Upper lobe of left lung (tissue), 6 donors: ENCODE measurements at places on chromosomes 1 and 21. TPM values are rescaled to one million over a fixed set of nuclear protein-coding genes. Genes with fewer than 3 reads are reported as not detected.

LIN28A gene
- not detected for total RNA-seq

DNM3 gene
- total RNA-seq = 7.1 TPM

FLG2 gene
- not detected for total RNA-seq

PTPN7 gene
- total RNA-seq = 4.6 TPM

KLHDC9 gene
- 12.3 TPM for total RNA-seq

DNA sequence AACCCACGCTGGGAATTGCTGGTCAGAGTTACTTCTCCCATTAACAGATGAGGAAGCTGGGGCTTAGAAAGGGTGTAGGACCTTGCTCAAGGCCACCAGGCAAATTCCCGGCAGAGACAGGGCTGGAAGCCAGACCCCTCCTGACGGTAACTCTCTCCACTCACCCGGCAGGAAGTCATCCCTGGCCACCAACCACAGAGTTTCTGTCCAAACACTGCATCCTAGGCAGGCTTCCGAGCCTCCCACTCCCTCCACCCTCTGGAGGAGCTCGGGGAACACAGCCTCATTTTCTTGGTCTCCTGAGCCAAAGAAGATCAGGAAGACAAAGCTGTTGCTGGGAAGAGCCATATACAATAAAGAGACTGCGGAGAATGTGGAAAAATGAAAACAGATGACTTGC lies 25.0 kb upstream of the ZNF436 start:
- no peak for DNase-seq

GRCh38 chr1:50490640-50491039 lies 67.4 kb upstream of the DMRTA2 start:
- DNase-seq = no peak

- no peak for DNase-seq
Observed at GRCh38 chr1:180185971-180186645, 31.4 kb downstream of the QSOX1 start.

DNA sequence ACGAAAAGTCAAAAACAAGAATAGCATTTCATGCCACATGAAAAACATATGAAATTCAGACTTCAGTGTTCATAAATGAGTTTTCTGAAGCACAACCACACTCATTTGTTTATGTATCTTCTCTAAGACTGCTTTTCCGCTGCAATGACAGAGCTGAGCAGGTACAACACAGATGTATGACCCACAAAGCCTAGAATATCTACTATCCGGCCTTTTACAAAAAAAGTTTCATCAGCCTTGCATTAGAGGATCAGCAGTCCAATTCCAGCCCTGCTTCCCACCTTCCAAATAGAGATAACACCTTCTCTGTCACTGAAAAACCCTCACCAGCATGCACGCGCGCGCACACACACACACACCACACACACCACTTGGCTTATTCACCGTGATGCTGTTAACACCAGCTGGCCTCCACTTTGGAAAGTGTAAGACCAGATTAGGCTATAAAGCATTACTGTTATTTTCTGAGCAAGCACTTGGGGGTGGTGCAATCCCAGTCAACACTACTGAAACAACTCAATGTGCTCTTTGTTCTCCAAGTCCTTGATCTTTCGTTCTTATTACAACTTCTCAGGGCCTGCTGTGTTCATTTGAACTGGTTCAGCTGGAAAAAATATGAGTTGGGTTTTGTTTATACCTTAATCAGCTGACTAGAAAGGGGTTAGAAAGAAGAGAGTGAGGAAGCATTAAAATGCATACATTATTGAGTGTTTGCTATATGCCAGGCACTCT lies 90.0 kb downstream of the GLUL start:
- DNase-seq = peak; percentile 49

GRCh38 chr1:9555942-9556341 lies 16.7 kb downstream of the SLC25A33 start:
- DNase-seq = no peak

DNA sequence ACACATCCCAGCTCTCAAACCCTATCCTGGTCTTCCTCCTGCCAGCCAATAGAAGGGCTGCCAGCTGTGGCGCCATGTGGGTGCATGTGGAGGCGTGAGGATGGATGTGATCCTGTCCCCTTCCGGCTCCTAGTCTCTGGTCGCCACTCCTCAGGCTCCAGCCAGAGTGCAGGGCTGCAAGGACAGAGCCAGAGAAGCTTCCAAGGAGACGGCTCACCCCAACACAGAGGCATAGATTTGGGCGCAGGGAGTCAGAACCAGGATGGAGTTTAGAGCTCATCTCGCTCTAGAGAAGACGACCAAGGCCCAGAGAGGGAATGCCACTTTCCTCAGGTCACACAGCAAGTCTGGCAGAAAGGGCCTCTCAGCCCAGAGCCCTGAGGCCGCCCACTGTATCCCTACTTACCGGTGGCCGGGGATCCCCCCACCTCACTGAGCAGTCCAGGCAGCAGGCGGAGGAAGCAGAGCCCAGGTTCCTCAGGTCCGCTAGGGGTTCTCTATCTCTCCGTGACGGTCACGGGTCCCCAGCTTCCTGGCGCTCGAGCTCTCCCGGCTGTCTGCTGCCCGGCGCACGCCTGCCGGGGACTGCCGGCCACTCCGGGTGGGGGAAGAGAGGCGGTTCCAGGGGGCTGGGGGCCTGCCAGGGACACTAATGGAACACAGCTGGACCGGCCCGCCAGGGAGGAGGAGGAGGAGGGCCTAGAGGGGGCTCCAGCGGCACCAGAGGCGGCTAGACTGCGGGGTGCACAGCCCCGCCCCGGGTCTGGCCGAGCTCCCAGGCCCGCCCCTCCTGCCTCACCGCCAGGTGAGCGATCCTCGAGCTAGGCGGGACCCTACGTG lies at the start of gene COL16A1:
COL16A1 (minus strand) TSS at position 587 of the 840 bp plus-strand sequence. CDS start 1,824 bp downstream, outside the sequence.
- DNase-seq = peak; percentile 90

GRCh38 chr1:24415910-24416665 lies 486 bp downstream of the NIPAL3 start:
- DNase-seq = no peak

- DNase-seq = no peak
Observed at GRCh38 chr1:242827538-242827937, 303.0 kb upstream of the PLD5 start.

DNA sequence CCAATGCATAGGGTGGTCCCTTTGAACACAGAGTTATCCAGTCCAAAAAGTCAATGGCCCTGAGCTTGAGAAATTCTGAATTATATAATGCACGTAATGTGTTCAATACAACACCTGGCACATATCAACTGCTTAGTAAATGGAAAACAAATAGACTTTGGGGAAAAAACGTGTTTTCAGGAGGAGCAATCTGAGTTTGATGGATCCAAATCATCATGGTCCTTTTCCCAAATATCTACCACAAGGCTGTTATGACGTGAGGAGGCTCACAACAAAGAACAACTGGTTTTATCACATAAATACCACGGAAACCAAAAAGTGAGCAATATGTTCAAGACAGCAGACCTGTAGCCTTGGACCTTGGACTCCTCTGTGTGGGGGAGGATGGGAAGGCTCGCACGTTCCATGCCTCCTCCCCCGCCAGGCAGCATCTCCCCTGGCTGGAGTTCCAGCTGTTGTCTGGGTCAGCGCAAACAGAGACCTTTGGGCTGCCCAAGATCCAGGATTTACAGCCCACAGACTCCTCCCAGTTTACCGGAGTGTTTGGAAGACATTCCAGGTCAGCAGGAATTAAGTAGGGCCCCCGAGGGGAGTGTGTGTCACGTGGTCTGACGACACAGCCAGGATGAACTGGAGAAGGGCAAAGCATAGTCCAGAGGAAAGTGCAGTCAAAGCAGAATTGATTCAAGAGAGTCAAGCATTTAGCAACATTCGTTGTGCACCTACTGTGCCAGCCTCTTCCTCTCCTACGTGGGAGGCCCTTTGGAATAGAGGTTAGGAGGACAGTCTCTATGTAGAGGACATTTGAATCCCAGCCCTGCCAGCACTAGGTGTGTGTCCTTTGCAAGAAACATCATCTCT lies 32.2 kb upstream of the MED18 start:
- DNase-seq = no peak

- no peak for DNase-seq
Observed at GRCh38 chr1:27100335-27101053, 54.4 kb downstream of the SLC9A1 start.

DNA sequence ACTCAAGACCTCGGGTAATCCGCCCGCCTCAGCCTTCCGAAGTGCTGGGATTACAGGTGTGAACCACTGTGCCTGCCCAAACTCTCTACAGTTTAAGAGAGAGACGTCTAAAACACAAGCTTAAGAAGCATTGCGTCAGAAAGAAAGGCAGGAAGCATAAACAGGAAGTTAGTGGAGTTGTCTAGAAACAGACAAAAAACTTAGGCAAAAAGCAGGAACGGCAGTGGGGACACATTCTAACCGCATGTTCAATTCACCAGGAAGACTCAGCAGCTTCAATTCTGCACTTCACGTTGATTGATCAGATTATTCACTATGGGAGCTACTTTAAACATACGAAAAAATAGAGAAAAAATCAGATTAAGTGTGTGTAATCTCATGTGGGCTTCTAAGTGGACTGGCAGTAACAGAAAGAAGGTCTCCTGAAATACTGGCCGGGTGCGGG lies 7.4 kb downstream of the CFAP74 start:
- no peak for DNase-seq

DNA sequence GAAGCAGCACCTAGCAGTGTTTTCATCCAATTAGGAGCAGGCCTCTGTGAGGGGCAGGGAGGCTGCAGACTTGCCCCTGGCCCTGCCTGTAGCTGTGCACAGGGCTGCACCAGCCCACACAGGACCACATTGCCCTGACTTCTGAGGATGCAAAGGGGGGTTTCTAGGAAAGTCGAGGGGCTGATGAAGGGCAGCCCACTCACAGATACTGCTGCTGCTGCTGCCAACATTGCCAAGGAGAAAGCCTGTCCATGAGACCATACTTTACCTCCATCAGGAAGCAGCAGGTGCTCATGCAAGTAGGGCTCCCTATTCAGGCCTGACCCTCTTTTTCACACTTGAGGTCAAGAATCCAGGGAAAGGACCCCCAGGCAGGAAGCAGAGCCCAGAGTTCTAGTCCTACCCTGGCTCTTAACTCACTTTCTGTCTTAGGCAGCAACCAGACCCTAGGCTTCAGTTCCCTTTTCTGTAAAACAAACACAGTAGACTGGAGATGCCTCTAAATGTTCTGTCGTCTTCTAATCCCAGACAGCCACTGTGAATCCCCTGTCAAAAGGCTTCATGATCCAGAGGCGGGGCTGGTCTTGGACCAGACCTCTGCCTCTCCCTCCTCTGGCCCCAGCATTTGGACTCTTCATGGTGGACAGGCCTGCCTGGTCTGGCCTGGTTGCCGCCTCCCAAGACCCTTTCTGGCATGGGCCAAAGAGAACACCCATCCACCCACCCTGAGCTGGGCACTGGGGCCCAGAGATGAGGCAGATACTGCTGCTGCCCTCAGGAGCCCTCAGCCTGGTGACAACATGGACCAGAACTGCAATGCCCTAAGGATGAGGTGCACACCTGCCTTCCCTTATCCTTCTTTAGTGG lies 120.2 kb downstream of the GLIS1 start:
- no peak for DNase-seq

GRCh38 chr1:26049531-26050247 lies 3.8 kb upstream of the SLC30A2 start:
- no peak for DNase-seq

GRCh38 chr1:246020211-246020954 lies 486.7 kb downstream of the SMYD3 start:
- DNase-seq = no peak

DNA sequence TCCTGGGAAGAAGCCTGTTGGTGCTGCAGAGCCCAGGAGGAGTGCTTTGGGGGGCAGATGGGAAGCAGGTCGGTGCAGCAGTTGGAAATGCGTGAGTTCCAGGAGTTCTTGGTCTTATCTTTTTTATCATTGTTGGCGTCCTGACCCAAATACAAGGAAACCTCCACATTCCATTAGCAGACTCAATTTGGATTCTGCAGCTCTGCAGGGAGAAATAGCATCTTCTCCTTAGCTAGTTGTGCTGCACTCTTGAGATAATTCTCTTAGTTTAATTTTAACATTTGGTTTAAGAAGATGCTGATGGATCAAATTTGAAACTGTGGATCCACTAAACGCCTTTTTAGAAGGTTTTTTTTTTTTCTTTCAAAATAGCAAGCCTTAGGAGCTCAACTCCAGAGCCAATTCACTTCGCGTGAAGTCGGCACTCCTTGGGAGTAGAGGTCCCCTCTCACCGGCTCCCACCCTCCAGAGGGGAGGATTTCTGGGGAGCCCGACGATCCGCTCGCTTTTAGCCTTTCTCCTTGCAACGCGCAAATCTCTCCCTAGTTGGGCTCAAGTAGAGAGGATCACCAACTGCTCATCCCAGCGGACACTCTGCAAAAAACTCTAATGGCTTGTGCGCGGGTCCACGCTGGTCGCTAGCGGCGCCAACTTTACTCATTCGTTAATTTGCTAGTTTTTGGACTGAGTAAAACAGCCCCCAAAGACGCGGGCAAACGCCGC lies 1.3 kb downstream of the PLD5 start:
- no peak for DNase-seq

GRCh38 chr1:27868556-27868931 lies 3.8 kb upstream of the THEMIS2 start:
- no peak for DNase-seq

- DNase-seq = no peak
Observed at GRCh38 chr1:8047686-8048445, 21.8 kb upstream of the ERRFI1 start.

DNA sequence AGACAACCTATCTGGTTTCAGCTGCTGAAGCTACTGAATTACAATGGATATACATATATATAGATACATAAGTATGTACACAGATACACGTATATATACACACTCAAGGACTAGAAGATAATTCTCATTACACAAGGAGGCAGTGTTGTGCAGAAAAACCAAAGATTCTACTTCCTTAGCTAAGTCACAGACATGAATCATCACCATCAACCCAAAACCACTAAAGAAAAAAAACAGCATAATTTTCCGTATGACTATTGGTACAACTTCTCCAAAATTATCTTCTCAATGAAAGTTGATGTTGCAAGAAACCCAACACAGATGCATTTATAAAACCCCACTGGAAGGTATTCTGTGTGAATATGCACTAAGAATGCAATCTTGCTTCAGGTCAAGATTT lies 36.8 kb upstream of the RPF1 start:
- no peak for DNase-seq

DNA sequence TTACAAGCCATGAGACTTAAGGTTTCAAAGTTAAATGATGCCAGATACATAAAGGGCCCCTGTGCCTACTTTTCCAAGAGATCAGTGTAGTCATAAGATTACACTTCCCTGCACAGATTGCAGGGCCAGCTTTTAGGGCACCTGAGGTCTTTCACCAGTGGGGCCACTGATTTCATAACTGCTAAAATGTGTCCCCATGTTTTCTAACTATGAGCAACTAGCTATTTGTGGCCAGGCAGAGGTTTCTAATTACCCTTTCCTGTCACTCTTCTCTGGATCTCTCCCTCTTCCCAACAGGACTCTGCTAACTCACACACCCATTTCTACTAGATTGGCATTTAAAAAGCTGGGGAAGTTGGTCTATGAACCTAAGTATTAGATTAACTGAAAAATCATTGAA lies 207.1 kb upstream of the SGIP1 start:
- DNase-seq = no peak
